ENCODE measurements at places on chromosomes 13 and 19.
A peak's percentile ranks its signal among the peaks of the same experiment; 100 is the strongest.

DNA sequence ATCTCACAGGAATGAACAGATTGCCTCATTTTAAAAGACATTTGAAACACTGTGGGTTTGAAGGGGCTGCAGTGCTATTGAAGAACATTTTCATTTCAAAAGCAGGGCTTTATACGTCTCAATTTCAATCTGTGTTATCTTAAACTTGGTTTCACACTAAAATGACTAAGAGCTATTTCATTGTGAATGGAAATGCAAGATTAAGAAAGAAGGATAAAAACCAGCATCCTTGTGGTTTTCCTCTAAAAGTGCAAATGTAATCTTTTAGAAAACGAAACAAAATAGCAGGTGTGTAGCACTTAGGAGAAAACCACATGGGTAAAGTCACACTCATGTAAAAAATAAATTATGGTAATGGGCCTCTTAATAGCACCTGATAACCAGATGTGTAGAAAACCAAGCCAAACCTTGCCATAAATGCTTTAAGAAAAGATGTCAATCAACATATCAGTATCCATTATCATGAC, 397.7 kb downstream of the GPC6 start:
- DNase-seq = peak; percentile 61

- peak; percentile 93 for DNase-seq
Measured at GRCh38 chr13:94195715-94196114, 283.8 kb downstream of the DCT start.

- DNase-seq = no peak
Measured at GRCh38 chr19:39870171-39870971, 24.2 kb upstream of the FBL start.

DNA sequence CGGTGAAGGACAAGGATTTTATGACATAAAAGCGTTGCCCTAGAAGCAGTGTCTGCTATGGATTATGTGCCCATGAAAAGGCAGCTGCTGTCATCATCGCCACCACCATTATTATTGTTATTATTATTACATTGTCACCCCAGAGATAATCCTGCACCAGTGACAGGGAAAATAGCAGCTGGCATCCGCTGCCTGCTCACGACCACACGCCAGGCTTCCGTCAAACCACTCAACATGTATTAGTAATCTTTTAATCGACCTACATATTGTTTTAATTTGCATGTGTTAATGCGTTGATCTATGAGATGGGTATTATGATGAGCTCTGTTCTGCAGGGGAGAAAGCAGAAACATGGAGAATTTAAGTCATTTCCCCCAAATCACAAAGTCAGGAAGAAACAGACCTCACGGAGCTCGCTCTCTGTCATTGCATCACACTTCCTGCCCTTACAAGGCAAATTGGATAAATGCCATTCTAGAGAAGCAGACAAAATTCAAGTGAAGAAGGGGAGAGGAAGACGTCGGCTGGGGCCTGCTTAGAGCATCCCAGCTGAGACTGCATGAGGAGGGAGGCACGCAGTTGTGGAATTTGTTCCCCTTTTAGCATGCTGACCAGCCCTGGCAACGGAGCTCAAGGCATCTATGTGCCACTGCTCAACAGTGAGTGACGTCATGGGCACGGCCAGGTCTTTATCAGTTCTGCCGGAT, at the start of gene FFAR3:
FFAR3 (plus strand) TSS at position 594 of the 707 bp plus-strand sequence. CDS start 431 bp downstream, outside the sequence.
- DNase-seq = no peak

DNA sequence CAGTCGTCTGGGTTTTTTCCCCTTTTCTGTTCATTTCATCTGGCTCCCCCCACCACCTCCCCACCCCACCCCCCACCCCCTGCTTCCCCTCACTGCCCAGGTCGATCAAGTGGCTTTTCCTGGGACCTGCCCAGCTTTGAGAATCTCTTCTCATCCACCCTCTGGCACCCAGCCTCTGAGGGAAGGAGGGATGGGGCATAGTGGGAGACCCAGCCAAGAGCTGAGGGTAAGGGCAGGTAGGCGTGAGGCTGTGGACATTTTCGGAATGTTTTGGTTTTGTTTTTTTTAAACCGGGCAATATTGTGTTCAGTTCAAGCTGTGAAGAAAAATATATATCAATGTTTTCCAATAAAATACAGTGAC, 9.3 kb downstream of the CALM3 start:
- DNase-seq = no peak

DNA sequence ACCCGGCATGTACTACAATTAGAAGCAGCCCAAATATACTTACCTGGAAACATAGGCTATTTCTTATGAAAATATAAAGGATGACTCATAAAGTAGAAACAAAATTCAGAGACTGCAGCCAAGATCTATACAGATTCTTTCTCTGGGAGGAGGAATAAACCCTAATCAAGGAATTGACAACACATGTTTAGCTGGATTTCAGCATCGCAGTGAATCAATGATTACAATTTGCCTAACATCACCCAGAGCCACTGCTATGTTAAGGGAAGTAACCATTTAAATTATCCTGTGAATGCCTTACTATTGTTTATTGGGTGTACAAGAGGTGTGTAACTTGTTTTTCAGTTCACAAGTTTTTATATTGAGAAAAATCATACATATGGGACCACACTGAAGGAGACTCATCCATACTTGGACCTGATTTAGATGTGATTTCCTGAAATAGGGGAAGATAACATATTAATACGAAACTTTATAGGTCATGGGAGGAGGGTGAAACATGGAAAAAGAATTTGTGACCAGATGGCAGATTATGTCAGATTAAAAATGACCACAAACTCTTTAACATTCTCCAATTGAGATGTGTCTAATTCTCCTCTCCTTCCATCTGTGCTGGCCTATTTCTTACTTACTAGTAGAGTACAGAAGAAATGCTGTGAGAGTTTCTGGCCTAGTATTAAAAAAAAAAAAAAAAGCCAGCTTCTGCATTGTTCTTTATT, 1168.4 kb downstream of the SLITRK1 start:
- DNase-seq = peak; percentile 22

DNA sequence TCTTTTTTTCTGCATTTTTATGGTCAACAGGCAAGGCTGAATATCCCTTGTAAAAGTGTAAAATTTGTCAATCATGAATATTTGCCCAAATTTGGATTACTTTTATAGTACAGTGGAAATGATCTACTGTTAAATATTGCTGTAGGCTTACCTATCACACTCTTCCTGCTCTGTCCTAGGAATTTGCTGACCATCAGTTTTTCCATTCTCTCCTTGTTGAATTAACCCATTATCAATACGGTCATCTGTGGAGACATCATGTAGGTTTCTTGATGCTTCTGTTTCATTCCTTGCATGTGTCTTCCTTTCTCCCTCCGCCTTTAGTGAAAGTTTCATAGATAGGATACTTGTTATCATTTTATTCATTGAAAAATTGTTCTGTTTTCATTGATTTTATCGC, 139.6 kb upstream of the TUBA3C start:
- DNase-seq = no peak

DNA sequence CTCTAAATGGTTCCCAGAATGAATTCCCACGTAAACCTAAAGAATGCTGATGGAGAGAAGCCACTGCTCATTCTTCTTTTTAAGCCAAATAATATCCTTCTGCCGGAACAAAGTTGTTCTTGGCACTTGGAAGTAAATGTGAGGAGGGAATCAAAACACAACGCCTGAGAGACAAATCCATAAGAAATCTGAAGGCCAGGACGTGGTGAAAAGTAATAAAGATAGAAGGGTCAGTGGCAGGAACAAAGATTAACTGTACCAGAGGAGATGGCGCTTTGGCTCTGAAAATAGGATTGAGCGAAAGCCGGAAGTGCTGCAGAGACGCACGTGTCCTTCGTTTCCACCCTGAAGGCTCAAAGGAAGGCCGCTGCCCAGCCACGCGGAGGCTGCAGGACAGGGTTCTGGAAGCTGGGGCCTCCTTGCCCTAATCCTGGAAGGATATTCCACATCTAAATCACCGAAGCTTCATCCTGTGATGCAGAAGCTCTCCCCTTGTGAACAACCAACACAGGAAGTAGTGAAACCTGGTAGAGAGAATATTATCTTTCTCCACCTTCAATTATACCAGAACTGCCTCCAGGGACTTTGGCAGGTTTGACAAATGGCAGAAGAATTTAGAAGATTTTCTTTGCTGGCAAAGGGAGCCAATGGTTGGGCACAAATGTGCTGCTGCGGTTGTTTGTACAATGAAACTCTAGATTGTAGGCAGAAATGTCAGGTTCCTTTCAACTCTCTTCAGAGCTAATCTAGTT, 214.6 kb upstream of the SERP2 start:
- no peak for DNase-seq

- no peak for DNase-seq
Measured at GRCh38 chr13:49783865-49784264, 8.6 kb downstream of the KPNA3 start.

DNA sequence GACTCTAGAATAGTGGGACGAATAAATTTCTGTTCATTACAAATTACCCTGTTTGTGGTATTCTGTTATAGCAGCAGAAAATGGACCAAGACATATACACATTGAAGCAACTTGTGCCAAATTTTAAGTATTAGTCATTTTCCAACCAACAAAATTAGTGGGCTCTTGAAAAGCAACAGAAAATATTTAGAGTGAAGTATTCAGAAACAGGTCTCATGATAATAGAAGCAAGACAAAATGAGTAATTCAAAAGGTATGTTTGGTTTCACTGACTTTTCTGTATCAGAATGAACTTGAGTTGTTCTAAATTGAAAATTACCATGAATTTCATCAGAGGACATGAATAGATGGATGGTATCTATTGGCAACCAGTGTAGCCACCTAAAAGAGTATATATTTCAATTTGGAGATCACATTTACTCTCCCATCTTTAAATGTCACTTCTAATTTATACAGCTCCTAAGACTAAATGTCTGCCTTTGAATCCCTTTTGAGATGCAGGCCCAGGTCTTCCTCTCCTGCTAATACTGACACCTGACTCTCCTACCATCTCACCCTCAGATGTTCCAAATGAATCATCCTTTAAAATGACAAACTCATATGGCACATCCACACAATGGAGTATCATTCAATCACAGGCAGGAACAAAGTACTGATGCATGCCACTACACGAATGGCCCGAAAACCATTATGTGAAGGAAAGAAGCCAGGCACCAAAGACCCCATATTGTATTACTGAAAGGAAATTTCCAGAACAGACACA, 40.7 kb upstream of the DOCK9 start:
- peak; percentile 77 for DNase-seq

DNA sequence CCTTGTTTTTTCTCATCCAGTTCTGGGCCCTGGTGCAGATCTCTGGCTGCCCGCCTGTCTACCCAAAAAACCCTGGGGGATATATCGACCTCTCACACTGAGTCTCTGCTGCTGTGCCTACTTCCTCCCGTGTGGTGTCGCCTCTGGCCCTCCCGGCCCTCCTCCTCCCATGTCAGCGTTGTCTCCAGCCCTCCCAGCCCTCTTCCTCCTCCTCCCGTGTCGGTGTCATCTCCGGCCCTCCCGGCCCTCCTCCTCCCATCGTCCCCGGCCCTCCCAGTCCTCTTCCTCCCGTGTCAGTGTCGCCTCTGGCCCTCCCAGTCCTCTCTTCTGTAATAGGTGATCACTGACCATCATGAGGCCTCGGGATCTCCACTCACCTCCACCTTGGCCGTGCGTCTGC, 81.8 kb downstream of the GPR12 start:
- no peak for DNase-seq

DNA sequence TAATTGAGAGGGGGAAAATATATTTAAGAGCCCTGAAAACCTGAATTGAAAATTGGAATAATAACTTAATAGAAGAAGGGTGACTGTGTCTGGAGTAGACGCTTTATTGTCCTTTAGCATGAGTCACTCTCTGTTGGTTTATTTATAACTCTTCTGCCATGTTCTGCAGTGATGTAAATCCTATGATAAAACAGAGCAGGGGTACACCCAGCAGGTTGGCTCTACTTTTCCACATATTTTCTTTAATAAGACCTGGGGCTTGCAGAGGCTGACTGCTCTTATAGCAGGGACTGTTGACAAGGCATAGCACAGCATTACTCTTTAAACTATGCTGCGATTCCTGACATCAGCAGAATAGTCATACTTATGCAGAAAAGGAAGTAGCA, 389.9 kb upstream of the PCDH9 start:
- DNase-seq = peak; percentile 83

DNA sequence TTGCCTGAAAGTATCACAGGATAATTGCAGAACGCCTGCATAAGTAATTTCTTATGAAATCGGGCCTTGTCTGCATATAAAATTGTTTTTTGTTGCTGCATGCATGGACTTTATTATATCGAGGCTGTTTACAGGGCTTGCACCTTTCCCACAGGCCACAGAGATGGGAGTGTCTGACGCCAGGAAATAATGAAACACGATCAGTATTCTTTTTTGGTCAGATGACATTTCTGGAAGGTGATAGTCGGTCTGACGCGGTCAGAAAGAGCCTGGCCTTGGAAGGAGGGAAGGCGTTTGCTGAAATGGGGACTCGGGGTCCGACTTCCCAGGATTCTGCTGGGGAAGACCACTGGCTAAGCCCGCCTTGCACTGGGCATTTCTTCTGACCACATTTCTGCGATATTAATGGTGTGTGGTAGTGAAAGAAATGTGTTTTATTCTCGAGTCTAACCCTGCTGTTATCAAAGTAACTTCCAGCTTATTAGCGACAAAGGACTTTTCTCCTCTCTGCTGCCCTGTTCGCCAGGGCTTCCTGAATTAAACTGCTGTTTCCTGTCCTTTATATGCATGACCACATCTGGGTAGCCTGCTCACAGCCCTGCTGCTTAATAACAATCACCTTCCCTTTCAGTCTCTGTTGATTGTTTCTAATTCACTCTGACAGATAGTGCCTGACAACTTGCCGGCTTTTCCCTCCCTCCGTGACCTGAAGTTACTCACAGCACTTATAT, 11.6 kb upstream of the ZNF536 start:
- no peak for DNase-seq

DNA sequence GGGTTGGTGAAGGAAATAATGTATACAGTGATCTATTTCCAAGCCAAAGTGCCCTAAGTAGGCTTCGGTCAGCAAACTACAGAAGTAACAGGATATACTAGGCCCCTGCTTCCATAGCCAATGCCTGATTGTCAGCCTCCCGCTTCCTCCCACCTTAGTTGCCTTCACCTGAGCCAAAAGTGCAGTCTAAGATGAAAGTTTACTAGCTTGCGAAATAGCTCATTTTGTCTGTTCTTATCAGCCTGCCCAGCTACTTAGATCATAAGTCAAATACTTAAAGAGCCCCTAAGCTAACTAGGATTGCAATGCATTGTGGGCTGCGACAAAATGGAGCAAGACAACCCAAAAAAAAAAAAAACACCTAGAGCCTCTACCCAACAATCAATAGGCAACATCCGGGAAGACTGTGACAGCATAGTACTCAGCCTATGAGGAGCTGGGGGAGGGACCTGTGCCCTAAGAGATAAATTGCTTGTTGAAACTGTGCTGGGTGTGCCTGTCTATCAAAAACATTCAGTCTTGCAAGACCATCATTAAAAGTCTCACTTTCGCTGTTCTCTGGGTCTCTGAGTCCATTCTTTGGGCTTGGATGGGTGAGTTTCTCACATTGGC, 454.7 kb upstream of the TSHZ3 start:
- DNase-seq = no peak

DNA sequence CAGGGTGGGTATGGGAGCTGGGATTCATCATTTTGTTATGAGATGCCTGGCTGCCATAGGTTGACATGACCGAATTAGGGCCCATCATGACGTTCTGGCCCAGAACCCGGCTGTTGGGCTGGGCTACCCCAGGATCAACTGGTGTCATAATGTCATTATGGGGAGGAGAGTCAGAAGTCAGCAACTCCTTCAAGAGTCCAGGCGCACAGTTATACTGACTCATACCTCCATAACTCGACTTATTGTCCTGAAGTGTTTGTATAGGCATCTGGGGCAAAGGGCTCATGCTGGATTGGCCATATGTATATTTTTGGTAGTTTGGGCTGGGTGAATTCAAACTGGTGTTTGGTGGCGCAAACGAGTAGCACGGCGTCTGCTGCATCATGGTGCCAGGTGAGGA, 106.5 kb downstream of the FOXO1 start:
- no peak for DNase-seq

GRCh38 chr13:37752146-37752545, 117.4 kb downstream of the TRPC4 start:
- no peak for DNase-seq
